ENCODE measurements at places on chromosomes 11 and 22.

DNA sequence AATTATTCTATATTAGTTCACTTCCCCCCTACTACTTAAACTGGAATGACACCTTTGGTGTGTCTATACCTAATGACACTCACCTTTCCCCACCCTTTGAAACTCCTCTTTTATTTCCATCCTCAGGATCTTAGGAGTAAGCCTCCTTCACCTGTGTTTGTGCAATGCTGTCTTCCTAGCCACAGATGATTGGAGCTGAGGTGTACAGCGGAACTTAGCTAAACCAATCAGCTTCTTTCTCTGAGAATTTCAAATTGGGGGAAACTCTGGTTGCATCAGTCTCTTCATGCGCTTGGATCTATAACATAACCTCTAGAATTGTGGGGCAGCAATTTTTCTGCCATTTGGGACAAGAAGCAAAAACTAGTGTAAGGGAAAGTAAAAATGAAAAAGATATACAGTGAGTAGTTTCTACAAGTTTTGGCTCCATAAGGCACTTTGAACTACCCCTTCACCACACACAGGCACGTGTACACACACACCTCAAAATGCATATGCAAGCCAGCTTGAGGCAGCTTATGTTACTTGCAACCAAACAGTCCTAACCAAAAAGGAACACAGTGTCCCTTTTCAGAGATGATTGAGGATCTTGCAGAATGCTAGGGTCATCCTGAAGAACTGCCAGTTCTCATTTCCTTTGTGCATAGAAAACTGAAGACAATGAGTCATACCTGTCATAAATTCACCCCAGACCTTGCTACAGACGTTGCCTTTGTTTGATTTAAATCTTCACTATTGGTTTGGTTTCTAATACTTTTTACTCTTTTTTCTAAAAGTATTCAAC lies 36.0 kb upstream of the LDLRAD3 start:
- no peak for DNase-seq

- no peak for DNase-seq
These were observed 31.8 kb upstream of the FBLN1 start for GRCh38 chr22:45470871-45471270.

- no peak for DNase-seq
These were observed 48.4 kb upstream of the POU2AF1 start for GRCh38 chr11:111427471-111427912.

- no peak for DNase-seq
These were observed 1342.7 kb upstream of the TENM4 start for GRCh38 chr11:80783561-80783960.

- DNase-seq = peak; percentile 81
These were observed 643 bp downstream of the TIGD3 start for GRCh38 chr11:65355013-65355775.

- DNase-seq = no peak
These were observed 170.8 kb downstream of the DDX10 start for GRCh38 chr11:108835624-108836023.

- no peak for DNase-seq
These were observed 9.1 kb upstream of the SYT7 start for GRCh38 chr11:61589961-61590360.

GRCh38 chr11:119974051-119974450 lies 163.9 kb downstream of the TRIM29 start:
- no peak for DNase-seq

DNA sequence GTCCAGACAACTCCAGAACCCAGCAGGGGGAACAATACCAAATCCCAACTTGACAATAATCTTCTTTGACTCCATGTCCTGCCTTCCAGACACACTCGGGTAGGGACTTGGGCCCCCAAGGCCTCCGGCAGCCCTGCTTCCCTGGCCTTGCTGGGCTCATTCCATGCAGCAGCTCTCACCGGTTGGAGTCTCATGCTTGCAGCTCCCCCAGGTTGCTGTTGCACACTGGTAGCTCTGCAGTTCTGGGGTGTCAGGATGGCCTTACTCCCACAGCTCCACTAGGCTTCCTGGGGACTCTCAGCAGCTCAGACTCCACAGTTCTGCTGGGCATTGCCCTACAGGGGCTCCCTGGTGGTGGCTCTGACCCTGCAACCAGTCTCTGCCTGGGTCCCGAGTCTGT lies 42.8 kb downstream of the ST3GAL4 start:
- DNase-seq = no peak

- DNase-seq = peak; percentile 54
These were observed 525 bp downstream of the DGCR2 start for GRCh38 chr22:19121631-19122142.

DNA sequence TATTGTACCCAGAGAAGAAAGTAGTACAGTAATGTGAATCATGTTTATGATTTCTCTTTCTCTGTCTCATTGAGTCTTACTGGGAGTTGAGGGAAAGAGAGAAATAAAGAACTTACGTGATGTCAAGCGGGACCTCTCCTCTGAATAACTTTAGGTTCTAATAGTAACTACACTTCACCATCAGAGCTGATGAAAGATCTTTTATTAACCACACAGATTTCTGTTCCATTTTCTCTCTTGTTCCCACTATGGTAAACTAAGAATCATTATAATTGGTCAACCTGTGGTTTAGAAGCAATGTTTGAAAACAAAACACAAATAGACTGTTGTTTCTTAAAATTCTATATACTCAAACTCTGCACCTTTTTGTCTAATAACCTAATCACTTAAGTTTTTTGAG lies 142.3 kb downstream of the ELP4 start:
- no peak for DNase-seq

All from germinal center (tissue), 1 donor.